AML-193 (cell line): ENCODE measurements at places on chromosomes 5 and 9.

DNA sequence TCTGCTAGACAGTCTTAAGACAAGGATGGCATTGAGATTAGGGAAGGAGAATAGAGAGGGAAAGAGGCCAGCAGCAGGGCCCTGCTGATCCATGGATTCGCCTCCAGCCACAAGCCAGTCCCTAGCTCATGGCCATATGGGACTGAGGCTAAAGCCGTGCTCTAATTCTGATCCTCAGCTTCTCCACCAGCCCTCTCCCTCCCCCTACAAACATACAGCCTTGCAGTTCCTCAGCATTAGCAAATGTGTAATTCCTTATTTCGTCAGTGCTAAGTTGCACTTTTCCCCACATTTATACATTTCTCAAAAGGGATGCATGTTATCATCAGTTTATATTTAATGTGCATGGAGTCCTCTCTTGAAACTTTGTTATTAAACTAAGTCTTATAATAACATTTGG lies 34.8 kb downstream of the ZNF462 start:
- no peak for DNase-seq

GRCh38 chr9:34190996-34191892 lies 12.4 kb downstream of the UBAP1 start:
- no peak for DNase-seq

DNA sequence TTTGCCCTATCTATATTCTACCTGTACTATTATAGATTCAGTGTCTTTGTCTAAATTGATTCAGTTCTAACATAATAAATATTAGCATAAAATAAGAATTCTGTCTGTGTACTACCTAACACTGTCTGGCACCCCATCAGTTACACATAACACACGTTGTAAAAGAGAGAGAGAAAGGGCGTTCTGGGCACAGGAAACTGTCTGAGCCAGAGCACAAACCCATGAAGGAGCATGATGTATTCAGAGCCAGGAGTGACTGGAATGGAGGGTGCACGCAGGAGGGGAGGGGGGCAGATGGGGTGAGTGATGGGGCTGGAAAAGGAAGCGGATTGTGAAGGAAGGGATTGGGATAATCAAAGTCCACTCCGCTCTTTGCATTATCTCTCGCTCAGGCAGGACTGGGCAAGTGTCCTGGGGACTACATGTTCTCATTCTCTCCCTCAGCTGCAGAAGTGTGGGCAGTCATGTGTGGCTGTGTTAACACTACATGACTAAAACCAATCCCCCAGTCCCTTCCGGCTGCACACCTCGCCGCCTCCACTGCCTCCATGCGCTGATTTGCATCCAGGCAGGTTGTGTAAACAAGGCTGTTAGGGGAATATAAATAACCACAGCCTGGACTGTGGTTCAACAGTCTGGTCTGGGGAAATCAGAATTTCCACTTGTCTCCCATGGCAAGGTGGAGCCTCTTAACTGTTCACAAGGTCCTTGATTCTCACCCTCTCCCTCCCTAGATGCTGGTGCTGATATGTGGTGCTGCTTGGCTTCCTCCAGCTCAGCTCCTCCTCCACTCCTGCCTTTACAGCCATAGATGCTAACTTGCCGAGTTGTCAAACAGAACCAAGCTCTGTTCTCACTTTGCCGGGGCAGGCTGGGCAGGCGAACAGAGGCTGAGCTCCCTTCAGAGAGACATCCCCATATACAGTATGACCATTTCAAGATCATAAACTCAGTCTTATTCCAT lies 367.5 kb upstream of the BRINP1 start:
- DNase-seq = no peak

- DNase-seq = peak; percentile 8
These were observed 737 bp downstream of the NANS start for GRCh38 chr9:98057138-98057799.

- no peak for DNase-seq
These were observed 421.9 kb downstream of the CDH10 start for GRCh38 chr5:24222876-24223275.

GRCh38 chr9:33903157-33903780 lies 86.3 kb downstream of the UBE2R2 start:
- DNase-seq = no peak

DNA sequence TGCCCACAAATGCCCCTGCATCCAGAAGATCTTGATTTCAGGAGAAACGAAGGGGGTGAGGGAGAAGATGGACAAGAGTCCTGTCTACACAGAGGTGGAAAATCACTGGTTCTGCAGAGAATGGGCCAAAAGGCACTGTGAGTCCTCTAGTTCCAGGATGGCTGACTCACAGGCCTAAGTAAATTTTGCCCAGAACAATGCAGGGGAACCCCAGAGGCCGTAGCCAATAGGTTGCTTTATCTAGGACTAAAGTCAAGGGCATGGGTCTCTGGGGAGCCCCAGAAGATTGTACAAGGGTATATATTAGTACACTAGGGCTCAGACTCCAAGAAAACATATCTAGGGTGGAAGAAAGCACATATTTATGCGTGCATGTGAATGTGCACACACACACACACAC lies 98.0 kb downstream of the SLIT3 start:
- no peak for DNase-seq

GRCh38 chr9:13205824-13206223 lies 73.7 kb downstream of the MPDZ start:
- DNase-seq = no peak

DNA sequence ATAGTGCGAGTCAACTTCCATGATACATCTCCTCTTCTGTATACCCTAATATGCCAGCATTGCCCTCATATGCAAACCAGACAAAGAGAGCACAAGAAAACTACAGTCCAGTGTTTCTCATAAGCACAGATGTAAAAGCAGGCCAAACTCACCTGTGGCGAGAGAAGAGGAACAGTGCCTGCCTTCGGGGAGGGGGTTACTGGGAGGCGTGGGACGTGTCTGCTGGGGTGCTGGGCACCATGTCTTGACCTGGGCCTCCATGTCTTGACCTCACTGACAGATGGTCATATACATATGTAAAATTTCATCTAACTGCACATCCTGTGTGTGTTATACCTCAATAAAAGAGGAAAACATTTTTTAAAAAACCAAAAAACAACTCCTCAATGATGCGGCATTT lies 159.3 kb upstream of the PPP1R26 start:
- DNase-seq = no peak
